ENCODE measurements at places on chromosomes 16 and 17. TPM values are rescaled to one million over a fixed set of nuclear protein-coding genes. Genes with fewer than 3 reads are reported as not detected.

GRCh38 chr16:2769675-2770056 lies 7.4 kb downstream of the ELOB start:
- DNase-seq, result no peak

GRCh38 chr16:57526498-57526897 lies 9.9 kb downstream of the CCDC102A start:
- DNase-seq, result no peak

The CCDC200 gene
- total RNA-seq, result not detected

GRCh38 chr17:34474706-34475105 lies 104.7 kb upstream of the TMEM132E start:
- DNase-seq, result no peak

GRCh38 chr17:36590082-36590481 lies 1.6 kb upstream of the DHRS11 start:
- no peak for DNase-seq

The SLC5A2 gene
- not detected for total RNA-seq

The RPH3AL gene
- 7.4 TPM for total RNA-seq

GRCh38 chr16:56610017-56610608 lies 1.7 kb downstream of the MT2A start:
- peak; percentile 93 for DNase-seq

DNA sequence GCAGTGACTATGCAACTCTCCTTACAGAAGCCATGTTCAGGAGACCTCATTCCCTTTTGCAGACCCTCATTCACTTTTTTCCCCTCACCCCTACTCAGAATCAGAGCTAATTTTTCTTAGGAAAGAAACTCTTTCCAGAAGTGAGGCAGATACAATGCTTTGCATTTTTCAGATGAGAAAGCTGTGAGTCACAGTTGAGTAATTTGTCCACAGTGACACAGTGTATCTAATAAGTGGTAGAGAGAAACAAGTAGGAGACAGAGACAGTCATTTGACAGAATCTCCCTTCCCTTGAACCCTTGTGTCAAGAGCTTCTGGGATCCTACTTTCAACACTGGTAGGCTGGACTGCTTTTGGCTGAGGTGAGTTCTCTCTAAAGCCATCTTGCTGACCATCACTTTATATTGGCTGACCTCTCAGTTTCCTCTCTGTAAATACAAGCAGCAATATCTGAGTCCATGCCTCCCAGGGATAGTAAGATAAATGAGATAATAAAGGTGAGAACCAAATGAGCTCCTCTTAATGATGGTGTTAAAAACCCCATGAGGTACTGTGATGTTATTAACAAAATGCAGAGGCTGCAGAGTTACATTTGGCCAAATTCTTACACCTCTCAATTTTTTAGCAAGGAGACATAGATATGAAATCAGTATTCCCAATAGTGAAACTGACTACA lies 130.8 kb downstream of the CA10 start:
- no peak for DNase-seq

The CPD gene
- 24.8 TPM for total RNA-seq

The MYO15A gene
- total RNA-seq, result 0.15 TPM

- DNase-seq, result peak; percentile 23
Observed at GRCh38 chr16:65634291-65634690, 512.4 kb upstream of the CDH11 start.

DNA sequence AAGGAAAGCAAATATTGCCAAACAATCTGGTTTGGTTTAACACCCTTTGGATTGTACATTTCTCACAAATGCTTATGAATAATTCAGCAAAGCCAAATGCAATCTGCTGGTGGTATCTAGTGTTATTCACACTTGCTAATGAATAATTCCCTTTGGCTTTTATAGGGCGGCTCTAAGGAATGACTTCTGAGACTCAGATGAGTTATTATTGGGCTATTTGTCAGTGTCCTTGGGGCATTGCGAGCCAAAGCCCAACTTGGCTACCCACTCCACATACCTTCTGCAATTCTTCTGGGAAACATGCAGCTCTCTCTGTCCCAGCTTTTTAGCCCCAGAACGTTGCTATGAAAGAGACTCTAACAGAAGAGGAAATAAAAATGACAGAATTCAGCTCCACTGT lies 41.1 kb downstream of the FTO start:
- DNase-seq, result no peak

The C16orf95 gene
- 7.3 TPM for total RNA-seq

- DNase-seq, result no peak
Observed at GRCh38 chr16:24935336-24935735, 79.8 kb downstream of the ARHGAP17 start.

The SLC47A1 gene
- not detected for total RNA-seq

The ODF4 gene
- not detected for total RNA-seq

- DNase-seq, result no peak
Observed at GRCh38 chr17:50923611-50924010, 57.5 kb upstream of the TOB1 start.

GRCh38 chr16:49542391-49542891 lies 168.8 kb downstream of the C16orf78 start:
- peak; percentile 7 for DNase-seq

GRCh38 chr17:78774453-78774852 lies 7.6 kb downstream of the CYTH1 start:
- DNase-seq, result no peak

DNA sequence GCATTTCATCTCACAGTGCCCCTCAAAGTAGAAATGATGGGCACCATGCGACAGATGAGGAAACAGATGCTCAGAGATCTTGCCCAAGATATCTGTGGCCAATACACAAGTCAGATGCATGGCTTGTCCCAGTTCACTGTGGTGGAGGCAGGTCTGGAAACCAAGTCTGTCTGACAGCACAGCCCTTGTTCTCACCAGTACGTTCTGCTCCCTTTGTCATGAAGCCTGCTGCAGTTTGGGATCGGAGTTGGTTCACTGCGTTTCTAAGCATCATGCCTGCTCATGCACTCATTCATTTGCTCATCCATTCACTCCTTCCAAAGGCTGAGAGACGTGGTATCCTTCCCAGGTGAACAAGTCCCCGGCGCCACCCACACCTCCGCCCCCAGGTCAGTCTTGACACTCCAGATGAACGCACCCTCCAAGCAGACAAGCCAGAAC lies 27.2 kb upstream of the MEAK7 start:
- no peak for DNase-seq

The KANSL1 gene
- 27.1 TPM for total RNA-seq

DNA sequence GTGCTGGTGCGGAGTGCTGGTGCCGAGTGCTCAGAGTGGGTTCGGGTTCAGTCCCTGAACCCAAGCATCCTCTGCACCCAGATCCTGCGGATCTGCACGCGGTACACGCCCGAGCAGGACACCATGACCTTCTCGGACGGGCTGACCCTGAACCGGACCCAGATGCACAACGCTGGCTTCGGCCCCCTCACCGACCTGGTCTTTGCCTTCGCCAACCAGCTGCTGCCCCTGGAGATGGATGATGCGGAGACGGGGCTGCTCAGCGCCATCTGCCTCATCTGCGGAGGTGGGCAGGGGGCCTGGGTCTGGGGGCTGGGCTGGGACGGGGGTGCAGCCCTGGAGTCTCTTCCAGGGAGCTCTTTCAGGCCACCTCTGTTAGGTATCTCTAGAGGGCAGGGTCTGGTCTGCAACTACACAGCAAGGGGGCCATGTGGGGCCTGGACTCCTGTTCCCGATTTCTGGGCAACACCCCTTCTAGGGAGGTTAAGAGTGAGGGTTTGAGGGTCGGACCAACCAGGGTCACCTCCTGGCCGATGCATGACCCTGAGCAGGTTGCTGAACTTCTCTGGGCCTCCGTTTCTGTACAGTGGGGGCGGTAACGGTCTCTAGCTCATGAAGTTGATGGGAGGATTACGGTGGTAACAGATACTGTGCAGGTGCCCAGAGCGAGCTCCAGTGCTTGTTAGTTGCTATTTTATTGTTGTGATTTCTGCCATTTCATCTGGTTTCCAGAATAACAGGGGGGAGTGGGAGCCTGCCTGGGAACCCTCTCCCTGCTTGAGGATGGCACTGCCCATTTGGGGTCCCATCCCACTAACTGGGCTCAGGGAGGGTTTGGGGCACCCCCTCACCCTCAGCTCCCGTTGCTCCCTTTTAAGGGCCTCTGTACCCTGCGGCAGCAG lies 10.1 kb downstream of the GJD3 start:
- DNase-seq, result no peak

DNA sequence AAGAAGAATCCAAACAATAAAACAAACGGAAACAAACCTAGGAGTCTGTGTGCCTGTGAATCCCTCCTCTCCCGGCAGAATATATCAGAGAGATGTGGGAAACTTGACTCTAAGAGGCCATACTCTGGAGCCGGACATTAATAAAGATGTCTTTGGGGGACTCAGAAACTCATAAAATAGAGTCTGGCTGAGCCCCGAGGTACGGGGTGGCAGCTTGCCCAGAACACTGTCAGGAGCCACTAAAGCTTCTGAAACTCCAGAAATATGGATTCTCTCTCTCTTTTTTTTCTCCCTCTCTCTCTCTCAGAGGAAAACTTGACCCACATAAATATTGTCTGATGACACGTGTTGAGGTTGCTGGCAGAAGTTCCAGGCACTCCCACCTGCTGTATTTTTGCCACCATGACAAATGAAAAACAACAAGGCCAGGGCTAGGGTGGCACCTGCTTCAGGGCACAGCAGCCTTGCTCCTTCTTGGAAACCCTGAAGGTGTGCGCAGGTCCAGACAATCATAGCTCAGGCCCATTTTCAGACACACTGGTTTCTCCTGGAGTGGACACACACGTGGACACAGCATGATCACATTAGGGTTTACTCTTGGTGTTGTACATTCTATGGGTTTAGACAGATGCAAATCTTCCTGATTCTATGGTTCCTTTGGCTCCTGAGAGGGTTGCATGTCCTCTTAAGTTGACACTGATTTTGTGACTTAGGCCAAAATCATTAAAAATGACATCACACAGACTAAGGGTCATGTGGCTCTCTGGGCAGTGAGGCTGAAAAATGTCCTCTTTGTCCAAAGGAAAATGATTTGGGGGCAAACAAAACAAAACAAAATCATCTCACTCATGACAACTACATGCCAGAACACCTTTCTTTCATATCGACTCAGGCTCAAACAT lies 282.6 kb upstream of the IRX3 start:
- DNase-seq, result no peak

DNA sequence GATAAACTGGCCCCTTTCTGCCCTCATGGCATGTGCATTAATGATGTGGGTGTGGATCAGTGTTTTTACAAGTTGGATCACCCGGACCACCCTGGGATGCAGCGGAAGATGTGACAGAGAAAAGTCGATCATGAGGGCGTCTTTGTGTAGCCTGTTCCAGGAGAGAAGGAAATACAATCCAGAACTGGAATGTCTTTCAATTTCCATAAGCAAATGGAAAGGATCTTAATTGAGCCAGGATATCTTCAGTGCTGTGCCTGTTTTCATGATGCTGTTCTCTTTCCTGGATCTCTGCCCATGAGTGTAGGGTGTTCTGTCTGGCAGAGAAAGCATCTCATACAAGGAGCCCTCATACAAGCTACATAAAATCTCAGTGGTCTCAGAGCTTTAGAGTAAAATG lies 481.4 kb downstream of the XYLT1 start:
- DNase-seq, result no peak

DNA sequence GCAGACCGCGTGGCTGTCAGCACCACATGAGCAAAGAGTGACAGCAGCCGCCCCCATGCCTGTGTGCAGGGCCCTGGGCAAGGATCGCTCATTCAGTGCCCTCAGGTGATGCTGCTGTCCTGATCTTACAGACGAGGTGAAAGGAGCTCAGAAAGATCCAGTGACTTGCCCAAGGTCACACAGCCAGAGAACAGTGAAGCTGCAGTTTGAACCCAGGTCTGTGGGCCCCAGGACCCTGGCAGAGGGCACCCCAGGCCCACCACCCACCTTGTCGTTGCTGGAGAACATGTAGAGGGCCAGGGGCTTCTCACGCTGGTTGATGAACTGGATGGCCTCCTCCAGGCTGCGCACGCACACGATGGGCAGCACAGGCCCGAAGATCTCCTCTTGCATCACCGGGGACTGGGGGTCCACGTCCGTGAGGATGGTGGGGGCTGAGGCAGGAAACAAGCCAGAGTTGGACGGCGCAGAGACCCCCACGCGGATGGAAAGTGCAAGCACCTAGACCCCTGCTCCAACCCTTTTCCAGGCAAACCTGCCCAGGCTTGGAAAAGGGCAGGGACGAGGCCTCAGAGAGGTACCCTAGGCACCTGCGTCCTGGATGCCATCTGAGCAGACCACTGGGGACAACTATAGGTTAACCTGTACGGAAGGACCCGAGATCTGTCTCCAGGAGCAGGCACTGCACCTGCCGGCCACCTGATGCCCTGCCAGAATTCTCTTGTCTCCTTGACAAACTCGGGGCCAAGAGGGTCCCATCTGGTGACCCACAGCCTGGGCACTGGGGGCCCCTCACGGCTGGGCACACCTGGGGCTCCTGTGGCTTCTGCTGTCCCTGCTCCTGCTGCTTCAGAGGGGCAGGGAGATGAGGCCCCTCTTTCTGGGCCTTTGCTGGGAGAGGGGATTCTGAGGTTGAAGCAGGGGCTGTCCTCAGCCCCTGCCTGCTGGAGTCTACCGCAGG lies 8.6 kb downstream of the ALDH3A1 start:
- no peak for DNase-seq
